Urothelium cell line (cell line): ENCODE measurements at places on chromosomes 4 and X.

- DNase-seq = no peak
These were observed 15.1 kb downstream of the TAF9B start for GRCh38 chrX:78124307-78124706.

DNA sequence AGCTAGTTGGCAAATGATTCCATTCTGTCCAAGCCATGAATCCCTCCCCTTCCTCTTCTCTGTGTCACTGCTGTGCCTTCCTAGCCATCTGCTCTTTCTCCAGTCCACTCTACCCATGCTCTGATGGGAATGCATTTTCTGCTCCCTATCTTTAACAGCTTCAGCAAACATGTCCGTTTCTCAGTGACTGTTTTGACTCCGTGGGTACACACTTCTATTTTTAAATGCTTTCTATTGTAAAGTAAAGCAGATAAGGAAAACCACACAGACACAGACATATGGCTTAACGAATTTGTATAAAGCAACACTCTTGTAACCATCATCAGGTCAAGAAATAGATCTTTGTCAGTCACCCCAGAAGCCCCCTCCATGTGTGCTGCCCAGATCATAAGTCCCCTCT, 72.4 kb upstream of the KLHL13 start:
- no peak for DNase-seq

- DNase-seq = no peak
These were observed 300.5 kb upstream of the LCORL start for GRCh38 chr4:18321956-18322530.

GRCh38 chr4:122966201-122966600, 43.8 kb upstream of the NUDT6 start:
- DNase-seq = no peak
